ENCODE measurements at places on chromosomes 2 and 18.

GRCh38 chr18:24190590-24190989 lies 51.7 kb downstream of the CABYR start:
- DNase-seq: no peak

GRCh38 chr18:9103376-9103873 lies 926 bp downstream of the NDUFV2 start:
- peak; percentile 58 for DNase-seq

DNA sequence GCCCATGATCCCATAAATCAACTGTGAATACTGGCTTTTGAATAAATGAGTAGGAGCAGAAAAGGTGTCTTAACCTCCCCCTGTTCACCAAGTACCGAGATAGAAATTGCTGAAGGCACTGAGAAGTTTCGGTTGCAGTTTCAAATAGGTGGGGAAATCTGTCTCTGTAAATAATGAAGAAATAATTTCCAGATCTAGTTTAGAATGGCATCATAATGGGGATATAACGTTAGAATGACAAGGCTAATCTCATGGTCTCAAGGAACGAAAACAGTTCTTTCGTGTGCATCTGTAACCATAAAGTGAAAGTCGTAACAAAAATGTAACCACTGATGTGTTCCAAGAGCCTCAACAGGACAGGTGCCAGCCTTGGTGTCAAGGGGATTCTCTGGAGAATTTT lies 49.9 kb upstream of the TMEM18 start:
- DNase-seq: no peak

DNA sequence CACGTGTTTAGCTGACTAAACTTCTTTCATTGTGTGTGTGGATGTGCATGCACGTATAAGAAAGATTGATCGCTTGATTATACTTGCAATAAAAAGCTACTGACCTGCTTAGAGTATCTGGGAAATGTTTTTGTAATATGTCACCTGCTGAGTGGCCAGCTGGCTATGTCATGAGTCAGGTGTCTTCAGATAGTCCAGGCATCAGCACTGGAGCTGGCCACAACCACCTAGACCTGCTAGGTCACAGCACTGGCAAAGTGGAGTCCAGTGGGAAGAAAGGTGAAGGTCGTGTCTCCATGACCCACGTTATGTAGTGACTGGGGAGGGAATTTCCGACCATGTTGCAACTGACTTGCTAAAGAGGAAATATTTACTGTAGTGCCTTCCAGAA lies 147.0 kb downstream of the ESCO1 start:
- no peak for DNase-seq

DNA sequence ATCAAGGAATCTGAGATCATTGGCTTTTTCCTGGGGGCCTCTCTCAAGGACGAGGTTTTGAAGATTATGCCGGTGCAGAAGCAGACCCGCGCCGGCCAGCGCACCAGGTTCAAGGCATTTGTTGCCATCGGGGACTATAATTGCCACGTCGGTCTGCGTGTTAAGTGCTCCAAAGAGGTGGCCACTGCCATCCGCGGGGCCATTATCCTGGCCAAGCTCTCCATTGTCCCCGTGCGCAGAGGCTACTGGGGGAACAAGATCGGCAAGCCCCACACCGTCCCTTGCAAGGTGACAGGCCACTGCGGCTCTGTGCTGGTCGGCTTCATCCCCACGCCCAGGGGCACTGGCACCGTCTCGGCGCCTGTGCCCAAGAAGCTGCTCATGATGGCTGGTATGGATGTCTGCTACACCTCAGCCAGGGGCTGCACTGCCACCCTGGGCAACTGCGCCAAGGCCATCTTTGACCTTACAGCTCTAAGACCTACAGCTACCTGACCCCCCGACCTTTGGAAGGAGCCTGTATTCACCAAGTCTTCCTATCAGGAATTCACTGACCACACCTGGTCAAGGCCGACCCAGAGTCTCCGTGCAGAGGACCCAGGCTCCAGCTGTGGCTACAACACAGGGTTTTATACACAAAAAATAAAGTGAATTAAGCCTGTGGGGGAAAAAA lies 141.8 kb downstream of the SOCS6 start:
- DNase-seq: no peak

GRCh38 chr18:435940-436339 lies 64.6 kb downstream of the COLEC12 start:
- DNase-seq: no peak

DNA sequence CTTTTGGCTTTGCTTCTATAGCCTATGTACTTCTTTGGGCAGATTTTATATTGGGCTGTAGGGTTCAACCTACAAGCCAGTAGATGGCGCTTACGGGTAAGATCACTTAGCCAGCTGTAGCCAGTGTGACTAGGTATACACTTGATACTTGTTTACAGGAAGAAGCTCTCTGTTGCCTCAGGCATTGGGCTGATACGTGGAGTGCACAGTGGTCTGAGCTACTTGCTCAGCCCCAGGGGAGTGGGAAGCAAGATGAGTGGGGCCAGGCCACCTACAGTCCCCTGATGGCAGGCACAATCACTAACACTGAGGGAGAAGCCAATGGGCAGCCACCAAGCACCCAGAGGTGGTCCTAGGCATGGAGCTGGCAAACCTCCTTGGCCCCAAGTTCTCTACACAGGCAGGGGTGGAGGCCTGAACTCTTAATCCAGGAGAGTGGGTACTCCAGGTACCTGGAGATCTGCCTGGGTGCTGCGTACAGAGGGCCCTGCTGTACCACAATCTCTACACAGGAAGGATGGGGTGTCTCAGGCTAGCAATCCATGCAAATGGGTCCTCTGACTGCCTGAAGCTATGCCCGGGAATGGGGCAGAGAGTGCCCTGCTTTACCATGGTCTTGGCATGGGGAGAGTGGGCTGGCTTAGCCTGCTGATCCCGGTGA lies 122.2 kb downstream of the NCOA1 start:
- DNase-seq: peak; percentile 57

GRCh38 chr2:127606625-127607398 lies 39.1 kb upstream of the GPR17 start:
- DNase-seq: no peak

DNA sequence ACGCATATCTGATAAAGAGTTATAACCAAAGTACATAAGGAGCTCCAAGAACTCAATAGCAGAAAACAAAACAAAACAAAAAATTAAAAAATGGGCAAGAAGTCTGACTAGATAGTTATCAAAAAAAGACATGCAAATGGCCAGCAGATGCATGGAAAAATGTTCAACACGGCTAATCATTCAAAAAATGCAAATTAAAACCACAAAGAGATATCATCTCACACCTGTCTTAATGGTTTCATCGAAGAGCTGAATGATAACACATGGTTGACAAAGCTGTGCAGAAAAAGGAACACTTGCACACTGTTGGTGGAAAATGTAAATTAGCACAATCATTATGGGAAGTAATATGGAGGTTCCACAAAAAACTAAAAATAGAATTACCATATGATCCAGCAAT lies 751.3 kb upstream of the POU3F3 start:
- no peak for DNase-seq

- DNase-seq: no peak
Measured at GRCh38 chr2:86003104-86003503, 102.6 kb downstream of the POLR1A start.

DNA sequence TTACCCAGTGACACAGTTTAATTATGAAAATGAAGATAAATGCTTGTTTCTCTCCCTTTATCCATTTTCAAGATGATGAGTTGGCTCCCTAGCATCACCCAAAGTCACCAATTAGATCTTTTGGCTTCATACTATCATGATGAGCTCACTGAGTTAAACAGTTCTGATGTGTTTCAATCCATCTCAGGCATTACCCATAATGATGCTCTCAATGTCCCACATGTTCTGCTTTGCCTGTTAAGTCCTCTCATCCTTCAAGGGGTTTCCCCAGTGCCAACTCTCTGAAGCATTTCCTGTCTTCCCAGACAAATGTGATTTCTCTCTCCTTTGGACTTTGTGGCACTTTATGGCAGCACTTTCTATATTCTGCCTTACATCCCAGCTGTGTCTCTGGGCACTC lies 92.6 kb downstream of the EPB41L3 start:
- DNase-seq: no peak

DNA sequence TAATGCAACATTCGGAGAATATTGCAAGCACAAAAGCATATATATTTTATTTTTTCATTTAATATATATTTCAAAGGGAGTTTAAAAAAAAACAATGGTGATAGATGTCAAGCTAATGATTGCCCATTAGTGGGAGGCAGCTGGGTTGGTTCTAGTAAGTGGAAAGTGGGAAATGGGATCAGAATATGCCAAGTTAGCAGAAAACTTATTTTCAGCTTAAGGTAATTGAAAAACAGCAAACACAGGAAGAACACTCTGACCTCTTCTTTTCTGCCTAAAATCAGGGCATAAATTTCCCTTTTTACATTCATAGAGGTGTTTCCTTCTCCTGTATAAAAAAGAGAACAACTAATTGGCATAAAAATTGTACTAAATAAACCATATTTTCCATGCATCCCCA lies 535.3 kb upstream of the SYT4 start:
- no peak for DNase-seq

GRCh38 chr2:14861181-14861580 lies 228.7 kb downstream of the LRATD1 start:
- no peak for DNase-seq

- DNase-seq: no peak
Measured at GRCh38 chr2:46893269-46893939, 22.2 kb downstream of the MCFD2 start.
